ENCODE measurements at places on chromosomes 7 and 10.

DNA sequence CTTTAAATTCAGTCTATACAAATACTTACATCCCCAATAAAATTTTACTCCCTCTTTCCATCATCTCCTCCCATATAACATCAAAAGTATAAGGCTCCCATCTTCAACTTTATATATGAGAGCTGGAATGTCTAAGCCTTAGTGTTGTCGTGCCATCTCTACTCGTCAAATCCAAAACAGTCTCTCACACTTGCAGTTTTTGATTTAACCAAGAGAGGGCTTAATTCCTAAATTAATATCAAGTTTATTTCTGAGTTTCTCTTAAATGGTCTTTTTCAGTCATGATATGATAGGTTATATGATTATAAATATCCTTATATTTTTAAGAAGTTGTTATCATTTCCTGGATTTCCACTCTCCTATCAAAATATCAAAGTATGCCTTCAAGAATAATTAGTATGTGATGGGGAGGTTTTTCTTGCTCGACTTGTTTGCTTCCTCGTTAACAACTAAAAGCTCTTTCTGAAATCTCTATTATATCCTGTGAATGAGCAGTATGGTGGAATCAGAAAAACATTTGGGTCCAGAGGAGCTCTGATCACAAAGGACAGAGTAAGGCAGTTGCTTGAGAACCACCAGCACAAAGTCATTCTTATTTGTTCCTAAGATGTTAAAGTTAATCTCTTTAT, 12.5 kb upstream of the LIPK start:
- H3K36me3 ChIP-seq = no peaks in the 10 kb centered on the region
- no peak overlapping the region for H3K4me3 ChIP-seq

- peaks cover 2% of the 10 kb centered on the region for H3K4me1 ChIP-seq
- no peak overlapping the region for H3K4me3 ChIP-seq
- H3K27me3 ChIP-seq = no peaks in the 10 kb centered on the region
- no peak overlapping the region for H3K27ac ChIP-seq
Measured at GRCh38 chr7:17432793-17433192, 134.3 kb downstream of the AHR start.

GRCh38 chr10:97075961-97076525, 109.7 kb downstream of the SLIT1 start:
- H3K4me1 ChIP-seq = no peaks in the 10 kb centered on the region
- H3K27ac ChIP-seq = no peak overlapping the region
- peaks cover 43% of the 10 kb centered on the region for H3K27me3 ChIP-seq
- DNase-seq = no peak

DNA sequence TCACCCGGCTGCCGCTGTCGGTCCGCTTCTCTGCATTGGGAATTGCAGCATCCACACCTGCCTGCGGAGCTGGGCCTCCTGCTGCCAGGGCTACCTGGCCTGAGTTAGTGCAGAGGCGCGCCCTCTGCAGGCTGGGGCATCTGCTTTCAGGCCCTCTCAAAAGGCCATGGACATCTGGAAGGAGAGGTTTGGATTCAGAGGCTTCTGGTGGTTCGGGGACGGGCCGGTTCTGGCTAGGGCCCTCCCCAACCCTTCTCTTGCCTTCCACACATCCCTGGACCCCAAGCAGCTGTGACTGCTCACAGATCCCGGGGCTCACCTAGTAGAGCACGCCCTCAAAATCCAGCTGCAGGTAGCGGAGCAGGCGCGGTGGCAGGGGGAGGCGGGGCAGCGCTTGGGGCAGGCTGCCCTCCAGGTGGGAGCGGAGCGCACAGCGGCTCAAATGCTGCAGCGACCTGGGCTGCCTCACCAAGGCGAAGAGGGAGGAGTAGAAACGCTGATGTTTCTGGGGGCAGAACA, 8.4 kb upstream of the GBX1 start:
- no peaks in the 10 kb centered on the region for H3K4me1 ChIP-seq
- peak; percentile 77 for DNase-seq
- H3K4me3 ChIP-seq = no peak overlapping the region

GRCh38 chr7:21944616-21945453, 864 bp downstream of the CDCA7L start:
- H3K27me3 ChIP-seq = peaks cover 2% of the 10 kb centered on the region
- peaks cover 32% of the 10 kb centered on the region for H3K4me1 ChIP-seq
- H3K27ac ChIP-seq = peak overlapping the region; percentile 56
- peak overlapping the region; percentile 84 for H3K4me3 ChIP-seq
- DNase-seq = no peak

DNA sequence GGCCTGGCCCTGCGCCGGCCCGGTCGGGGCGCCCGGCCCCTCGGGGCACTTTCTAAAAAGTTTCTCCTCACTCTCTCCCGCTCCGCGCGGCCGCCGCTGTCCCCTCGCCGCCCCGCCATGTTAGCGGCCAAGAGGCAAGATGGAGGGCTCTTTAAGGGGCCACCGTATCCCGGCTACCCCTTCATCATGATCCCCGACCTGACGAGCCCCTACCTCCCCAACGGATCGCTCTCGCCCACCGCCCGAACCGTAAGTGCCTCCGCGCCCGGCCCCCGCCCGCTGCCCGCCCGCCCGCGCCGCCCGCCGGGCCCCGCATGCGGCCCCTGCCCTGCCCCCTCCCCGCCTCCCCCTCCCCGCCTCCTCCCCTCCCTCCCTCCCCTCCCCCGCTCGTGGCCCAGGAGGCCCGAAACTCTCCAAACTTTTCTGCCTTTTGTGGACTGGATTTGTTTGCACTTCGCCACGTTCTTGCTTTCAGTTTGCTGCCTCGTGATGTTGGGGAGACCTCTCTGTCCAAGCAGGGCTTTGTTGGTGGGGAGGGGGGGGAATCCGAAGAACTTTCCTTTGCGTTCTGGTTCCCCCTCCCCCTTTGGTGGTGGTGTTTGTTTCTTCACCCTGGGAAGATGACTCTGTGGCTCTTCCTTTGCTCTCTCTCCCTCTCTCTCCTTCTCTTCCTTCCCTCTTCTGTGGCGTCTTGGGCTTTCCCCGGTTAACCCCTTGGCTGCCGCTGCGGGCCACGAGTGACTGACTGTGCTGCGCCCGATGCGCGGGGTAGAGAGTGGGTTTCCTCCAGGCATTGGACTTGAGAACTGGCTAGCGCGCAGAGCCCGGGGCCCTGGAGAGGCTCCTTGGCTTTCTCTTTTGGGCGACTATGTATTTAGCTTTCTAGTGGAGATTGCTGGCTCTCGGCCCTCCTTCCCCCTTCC, 1.6 kb downstream of the TCF7L2 start:
- peak overlapping the region; percentile 95 for H3K4me3 ChIP-seq
- peaks cover 38% of the 10 kb centered on the region for H3K4me1 ChIP-seq
- no peaks in the 10 kb centered on the region for H3K27me3 ChIP-seq
- peaks cover 11% of the 10 kb centered on the region for H3K36me3 ChIP-seq
- H3K27ac ChIP-seq = peak overlapping the region; percentile 100
- peak; percentile 86 for DNase-seq

DNA sequence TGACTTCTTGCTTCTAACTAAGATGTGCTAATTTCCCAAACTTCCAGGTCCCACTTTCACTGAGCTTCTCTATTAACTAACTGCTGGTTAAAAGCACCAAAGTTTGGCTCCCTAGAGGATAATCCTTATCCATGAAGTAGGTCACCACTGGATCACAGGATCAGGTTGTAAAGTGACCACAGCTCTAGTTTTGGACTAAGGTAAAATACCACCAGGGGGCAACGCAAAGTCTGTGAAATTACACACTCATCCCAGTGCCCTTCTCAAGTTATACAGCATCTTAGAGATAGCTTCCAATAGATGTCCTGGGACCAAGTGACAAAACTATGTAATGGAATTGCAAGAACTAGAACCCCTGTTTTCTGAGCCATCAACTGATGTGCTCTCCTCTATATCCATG, 116.4 kb upstream of the ASAH2 start:
- H3K4me1 ChIP-seq = no peaks in the 10 kb centered on the region
- H3K27ac ChIP-seq = no peak overlapping the region
- H3K27me3 ChIP-seq = no peaks in the 10 kb centered on the region
- H3K4me3 ChIP-seq = no peak overlapping the region
- no peak for DNase-seq

GRCh38 chr7:131688738-131689661, 132.6 kb upstream of the PODXL start:
- DNase-seq = peak; percentile 90
- H3K27ac ChIP-seq = no peak overlapping the region
- no peak overlapping the region for H3K4me3 ChIP-seq
- H3K27me3 ChIP-seq = peaks cover 80% of the 10 kb centered on the region
- peaks cover 9% of the 10 kb centered on the region for H3K4me1 ChIP-seq

DNA sequence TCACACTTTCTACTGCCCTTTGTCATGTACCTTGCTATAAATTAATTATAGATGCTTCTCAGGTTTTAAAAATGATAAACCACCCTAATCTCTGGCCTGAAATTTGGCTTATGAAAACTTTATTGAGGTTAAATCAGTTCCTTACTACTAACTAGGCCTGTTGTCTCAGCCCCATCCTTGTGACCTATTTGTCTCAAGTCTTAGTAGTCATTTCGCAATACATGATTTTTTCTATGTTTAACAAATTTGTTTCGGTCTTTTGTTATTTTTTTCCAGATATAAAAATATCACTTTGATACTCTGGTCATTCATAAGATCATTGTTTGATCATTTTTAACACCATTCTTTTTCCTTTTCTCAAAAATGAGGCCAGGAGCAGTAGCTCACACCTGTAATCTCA, 411.6 kb downstream of the GFRA1 start:
- no peaks in the 10 kb centered on the region for H3K4me1 ChIP-seq
- H3K27me3 ChIP-seq = no peaks in the 10 kb centered on the region
- no peak overlapping the region for H3K27ac ChIP-seq
- H3K36me3 ChIP-seq = peaks cover 2% of the 10 kb centered on the region
- H3K4me3 ChIP-seq = no peak overlapping the region
- no peak for DNase-seq

GRCh38 chr10:31321396-31321941, 2.5 kb downstream of the ZEB1 start:
- peak overlapping the region; percentile 42 for H3K27ac ChIP-seq
- no peaks in the 10 kb centered on the region for H3K27me3 ChIP-seq
- H3K36me3 ChIP-seq = no peaks in the 10 kb centered on the region
- DNase-seq = no peak
- H3K4me1 ChIP-seq = peaks cover 28% of the 10 kb centered on the region

DNA sequence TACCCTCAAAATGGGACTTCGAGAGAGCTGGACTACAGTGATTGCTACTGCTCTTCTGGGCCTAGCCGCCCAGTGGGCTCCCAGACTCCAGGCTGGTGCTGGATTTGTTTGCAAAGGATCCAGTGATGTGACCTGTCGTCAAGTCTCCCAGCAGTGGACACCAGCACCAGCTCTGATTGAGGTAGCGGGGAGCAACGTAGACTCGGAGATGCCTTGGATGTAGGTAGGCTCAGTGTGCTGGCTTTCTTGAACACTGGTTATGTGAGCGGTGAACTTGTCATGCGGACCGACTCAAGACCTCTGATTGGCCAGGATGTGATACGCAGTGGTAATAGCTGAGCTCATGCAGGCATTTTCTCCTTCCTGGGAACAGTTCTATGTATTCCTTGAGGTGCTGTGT, 19.4 kb downstream of the AKR1C2 start:
- H3K4me3 ChIP-seq = no peak overlapping the region
- no peak overlapping the region for H3K27ac ChIP-seq
- H3K36me3 ChIP-seq = no peaks in the 10 kb centered on the region
- DNase-seq = no peak
- peaks cover 14% of the 10 kb centered on the region for H3K27me3 ChIP-seq

DNA sequence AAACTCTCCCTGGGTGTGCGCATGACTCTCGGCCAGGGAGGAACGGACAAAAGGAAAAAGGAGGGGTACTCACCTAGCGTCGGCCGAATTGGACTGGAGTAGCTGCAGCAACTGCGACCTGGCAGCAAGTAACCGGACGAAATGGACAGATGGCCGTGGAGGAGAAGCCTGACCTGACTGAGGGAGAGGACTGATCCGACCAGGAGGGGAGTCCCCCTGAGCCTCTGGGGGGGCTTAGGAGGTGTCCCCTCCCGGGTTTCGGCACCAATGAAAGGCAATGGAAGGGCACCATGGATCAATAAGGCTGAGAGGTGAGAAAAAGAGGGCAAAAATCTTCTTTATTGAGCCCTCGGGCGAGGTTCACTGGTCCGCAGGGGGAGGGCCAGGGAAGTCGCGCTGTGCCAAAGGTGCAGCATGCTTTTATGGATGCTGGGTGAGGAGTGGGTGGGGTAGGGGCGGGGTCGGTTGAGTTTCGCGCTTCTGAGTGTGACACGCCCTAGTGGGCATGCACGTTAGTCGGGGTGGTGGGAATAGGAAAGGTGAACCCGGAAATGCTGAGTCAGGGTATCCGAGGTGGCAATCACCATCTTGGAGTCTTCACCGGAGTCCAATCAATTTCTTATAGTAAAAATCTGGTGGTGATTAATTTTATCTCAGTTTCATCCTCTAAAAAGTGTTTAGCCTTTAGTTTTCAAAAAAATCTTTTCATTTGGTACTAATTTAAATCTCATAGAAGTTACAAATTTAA, 638.5 kb upstream of the DPP6 start:
- no peak overlapping the region for H3K27ac ChIP-seq
- H3K4me3 ChIP-seq = no peak overlapping the region
- H3K36me3 ChIP-seq = no peaks in the 10 kb centered on the region
- H3K27me3 ChIP-seq = no peaks in the 10 kb centered on the region
- DNase-seq = no peak

DNA sequence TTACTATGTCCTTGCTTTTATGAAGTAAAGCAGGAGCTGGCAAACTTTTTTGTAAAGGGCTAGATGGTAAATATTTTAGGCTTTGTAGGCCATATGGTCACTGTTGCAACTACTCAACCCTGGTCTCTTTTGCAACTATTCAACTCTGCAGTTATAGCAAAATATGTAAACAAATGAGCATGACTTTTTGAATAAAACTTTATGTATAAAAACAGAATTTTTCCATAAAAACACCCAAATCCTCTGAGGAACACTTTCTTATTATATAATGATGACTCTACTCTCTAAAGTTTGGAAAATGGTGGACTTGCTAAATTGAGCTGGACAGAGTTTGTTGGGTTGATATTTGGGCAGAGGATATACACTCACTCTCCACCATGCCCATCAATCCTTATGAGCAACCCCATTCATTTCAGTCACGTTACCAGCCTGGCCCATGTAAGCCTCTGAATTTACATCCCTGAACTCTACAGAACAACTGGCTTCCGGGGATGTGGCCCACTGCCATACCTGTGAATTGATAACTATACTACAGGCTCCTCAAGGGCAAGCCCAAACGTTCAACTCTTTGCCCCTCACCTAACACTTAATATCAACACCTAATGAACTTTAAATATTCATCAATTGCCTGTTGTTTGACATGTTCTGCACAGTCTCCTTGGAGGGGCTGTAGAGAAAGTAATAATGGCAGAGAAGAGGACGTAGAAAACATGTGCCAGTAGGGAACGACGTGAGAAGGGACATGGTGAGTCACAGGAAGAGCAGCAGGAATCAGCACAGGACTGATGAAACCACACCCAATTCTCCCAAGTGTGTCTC, 37.6 kb downstream of the SGMS1 start:
- H3K27me3 ChIP-seq = no peaks in the 10 kb centered on the region
- H3K36me3 ChIP-seq = peaks cover 18% of the 10 kb centered on the region
- H3K27ac ChIP-seq = peak overlapping the region; percentile 20
- no peak overlapping the region for H3K4me3 ChIP-seq
- H3K4me1 ChIP-seq = peaks cover 9% of the 10 kb centered on the region
- DNase-seq = no peak
